ENCODE measurements at places on chromosomes 1 and 21. TPM values are rescaled to one million over a fixed set of nuclear protein-coding genes. Genes with fewer than 3 reads are reported as not detected.

DNA sequence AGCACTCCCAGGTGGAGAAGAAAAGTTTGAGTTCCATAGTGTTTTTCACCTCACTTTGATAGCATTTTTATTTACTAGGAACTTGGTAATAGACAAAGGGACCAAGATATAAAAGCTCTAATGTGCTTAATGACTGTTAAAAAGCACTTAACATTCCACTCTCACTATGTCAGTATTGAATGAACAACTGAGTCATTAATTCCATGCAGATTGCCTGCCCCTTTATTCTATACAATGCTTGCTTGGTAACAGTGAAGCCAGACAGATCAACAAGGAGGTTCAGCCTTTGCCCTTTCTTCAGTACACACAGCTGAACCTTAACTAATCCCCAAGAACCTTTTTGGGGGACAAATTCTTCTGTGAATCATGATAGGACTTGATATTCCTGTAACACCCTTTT lies 425.5 kb downstream of the NUF2 start:
- DNase-seq: no peak

The GPR3 gene
- total RNA-seq: 0.51 TPM

The SPRR2B gene
- total RNA-seq: not detected

DNA sequence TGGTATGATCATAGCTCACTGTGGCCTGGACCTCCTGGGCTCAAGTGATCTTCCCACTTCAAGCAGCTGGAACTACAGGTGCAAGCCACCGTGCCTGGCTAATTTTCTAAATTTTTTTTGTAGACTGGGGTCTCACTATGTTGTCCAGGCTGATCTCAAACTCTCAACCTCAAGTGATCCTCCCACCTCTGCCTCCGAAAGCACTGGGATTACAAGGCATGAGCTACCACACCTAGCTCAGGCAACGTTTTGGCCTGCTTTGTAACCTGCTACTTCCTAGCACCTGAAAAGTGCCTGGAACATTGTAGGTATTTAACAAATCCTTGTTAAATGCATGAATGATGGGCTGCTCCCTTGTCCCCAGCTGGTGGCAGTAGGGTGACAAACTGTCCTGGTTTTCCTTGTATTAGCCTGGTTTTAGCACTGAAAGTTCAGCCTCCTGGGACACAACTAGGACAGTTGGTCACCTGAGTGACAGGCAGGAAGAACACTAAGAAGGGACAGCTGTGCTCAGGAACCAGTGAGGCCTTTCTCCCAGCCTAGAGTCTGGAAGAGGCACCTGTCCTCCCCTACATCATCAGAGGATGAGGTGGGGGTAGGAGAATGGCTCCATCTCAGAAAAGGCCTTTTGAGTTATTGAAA lies 88.5 kb upstream of the CD34 start:
- DNase-seq: no peak

- peak; percentile 76 for DNase-seq
Measured at GRCh38 chr1:204384636-204385352, 25.1 kb upstream of the PLEKHA6 start.

DNA sequence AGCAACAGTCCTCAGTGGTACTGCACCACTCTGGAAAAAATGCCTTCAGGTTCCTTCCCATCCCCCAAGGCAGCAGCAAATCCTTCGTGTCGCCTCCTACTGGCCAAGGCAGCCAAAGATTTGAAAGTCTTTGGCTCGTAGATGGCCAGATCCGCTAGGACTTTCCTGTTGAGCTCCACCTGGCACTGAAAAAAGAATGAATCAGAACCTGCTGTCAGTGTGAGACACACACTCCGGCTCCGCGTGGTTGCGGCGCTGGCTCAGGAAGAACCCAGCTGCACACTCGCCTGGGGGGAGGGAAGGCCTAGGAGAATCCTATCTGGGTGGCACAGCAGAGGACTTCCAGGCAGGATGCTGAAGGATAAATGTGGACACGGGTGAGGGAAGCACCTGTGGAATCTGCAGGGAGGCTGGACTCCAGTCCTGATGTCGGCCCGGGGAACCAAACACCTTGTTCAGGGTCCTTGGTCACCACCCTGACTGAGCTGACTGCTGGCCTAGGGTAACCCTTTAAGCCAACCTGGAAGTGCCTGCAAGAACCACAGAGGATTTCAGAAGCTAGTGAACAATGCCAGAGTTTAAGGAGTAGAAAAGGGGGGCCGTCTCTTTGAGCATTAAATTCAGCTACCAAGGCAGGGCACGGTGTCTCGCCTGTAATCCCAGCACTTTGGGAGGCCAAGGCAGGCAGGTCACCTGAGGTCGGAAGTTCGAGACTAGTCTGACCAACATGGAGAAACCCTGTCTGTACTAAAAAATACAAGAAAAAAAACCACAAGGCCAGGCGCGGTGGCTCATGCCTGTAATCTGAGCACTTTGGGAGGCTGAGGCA lies 3.2 kb upstream of the CCNL2 start:
- DNase-seq: peak; percentile 84

Measured in dermis blood vessel endothelial cell (primary cell).